ENCODE measurements at places on chromosomes 7 and 10. TPM values are rescaled to one million over a fixed set of nuclear protein-coding genes. Genes with fewer than 3 reads are reported as not detected.
A peak's percentile ranks its signal among the peaks of the same experiment; 100 is the strongest.

MYH16 gene
- 0.31 TPM for polyA plus RNA-seq

DNA sequence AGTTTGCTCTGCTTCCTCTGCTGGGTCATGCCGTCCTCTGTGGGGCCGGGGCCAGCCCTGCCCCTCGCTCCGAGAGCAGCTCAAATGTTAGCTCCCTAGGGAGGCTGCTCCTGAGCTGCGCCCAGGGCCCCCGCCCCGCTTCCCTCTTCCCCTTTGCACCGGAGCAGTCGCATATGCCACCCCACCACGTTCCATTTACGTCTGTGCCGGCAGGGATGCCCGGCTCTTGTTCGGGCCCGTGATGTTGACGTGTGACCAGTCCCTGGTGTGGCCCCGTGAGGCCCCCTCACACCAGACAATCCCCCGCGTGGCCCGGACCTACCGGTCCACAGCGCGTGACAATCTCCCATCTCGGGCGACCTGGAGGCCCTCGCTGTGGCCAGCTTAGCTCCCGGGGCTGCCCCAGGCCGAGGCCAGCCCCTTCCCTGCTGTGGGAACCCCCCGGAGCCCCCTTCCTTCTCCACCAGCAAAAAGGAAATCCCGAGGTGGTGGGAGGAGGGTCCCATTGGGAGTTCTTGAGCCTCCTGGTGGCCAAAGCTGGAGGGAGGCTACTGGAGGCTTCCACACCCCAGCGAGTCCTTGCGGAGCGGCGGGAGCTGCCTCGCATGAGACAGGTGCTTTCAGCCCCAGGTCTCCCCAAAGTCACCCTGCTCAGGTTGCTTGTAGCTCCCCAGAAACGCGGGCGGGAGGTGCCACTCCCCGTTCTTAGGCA, 15.2 kb downstream of the FAM20C start:
- DNase-seq, result no peak

DNA sequence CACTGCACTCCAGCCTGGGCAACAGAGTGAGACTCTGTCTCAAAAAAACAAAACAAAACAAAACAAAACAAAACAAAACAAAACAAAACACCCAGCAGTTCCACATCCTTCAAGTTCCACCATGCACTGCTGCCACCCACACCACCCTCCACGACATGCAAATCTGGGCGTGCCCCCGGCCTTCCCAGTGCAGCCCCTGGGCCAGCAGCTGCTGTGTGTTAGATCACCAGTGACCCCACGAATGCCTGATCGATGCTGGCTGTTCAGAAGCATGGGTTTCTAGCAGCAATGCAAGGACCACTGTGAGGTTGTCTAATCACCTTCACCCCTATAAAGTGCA, 36.3 kb downstream of the ELFN1 start:
- no peak for DNase-seq

DNA sequence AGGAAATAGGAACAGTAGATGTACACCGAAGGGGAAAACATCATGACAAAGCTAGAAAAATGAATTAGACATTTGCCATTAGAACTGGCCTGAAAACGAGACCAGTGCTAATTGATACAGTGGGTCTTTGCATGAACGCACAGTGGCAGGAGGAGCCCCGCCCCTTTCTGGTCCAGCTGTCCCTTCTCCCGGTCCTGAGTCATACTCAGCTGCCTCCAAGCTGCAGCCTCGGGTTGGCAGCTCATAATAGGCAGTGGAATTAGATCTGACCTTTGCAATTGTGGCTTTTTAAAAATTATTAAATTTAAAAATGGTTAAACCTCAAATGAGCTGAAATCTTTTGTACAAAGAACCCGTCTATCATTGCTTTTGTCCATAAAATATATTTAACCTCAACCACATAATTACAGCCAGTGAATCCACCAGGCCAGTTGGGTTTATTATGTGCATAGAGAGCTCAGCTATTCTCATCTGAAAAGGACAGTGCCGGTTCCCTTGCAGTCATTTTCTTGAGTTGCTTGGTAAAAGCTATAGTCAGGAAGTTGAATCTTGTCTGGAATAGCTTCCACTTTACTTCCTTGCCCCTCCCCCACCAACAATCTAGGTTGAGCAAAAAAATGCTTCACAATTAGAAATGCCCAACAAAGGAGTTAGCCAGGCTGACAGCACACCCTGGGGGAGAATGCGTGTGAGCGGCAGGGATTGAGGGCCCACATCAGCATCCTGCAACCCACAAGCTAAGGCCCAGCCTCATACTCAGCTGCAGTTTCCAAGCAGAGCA, 147.1 kb downstream of the BUB3 start:
- DNase-seq, result peak; percentile 61

GRCh38 chr7:30270921-30271320, 13.5 kb upstream of the ZNRF2 start:
- DNase-seq, result no peak

MBL2 gene
- not detected for polyA plus RNA-seq

MKI67 gene
- polyA plus RNA-seq, result 52.7 TPM

TMEM26 gene
- 6.9 TPM for polyA plus RNA-seq

- no peak for DNase-seq
Measured at GRCh38 chr7:131011976-131012375, 278.0 kb upstream of the KLF14 start.

- peak; percentile 42 for DNase-seq
Measured at GRCh38 chr7:37031571-37032257, 307.4 kb upstream of the AOAH start.

NEURL1 gene
- polyA plus RNA-seq, result 1.9 TPM

CYP17A1 gene
- polyA plus RNA-seq, result 8.3 TPM

NAT16 gene
- not detected for polyA plus RNA-seq

- DNase-seq, result no peak
Measured at GRCh38 chr10:4440260-4440659, 385.7 kb upstream of the AKR1E2 start.

DNA sequence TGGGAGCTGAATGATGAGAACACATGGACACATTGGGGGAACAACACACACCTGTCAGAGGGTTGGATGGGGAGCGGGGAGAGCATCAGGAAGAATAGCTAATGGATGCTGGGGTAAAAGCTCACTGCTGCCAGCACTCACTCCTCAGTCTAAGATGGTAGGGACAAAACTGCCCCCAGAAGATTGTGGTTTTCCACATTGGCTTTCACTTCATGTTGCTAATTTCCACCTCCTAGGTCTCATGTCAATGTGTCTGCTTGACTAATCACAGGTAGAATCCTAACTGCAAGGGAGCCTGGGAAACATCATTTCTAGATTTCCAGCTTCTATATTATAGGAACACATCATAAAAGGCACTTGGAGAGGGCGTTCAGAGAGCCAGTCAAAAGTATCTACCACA, 22.6 kb downstream of the APBB1IP start:
- no peak for DNase-seq

DNA sequence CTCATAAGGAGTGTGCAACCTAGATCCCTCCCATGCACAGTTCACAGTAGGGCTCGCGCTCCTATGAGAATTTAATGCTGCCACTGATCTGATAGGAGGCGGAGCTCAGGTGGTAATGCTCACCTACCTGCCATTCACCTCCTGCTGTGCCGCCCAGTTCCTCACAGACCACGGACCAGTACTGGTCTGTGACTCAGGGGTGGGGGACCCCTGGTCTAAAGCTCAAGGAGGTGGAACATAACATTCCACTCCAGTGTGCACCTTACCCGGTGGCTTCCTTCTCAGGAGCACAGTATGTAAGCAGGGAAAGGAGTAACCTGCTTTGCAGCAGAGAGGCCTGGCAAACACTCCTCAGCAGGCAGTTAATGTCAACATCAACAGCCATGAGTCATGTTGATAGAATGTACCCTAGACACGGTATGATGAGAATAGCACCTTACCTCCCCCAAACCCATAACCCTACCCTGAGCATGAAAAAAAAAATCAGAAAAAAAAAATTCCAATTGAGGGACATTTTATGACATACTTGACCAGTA, 273.5 kb downstream of the FGFR2 start:
- DNase-seq, result no peak

CALD1 gene
- 215 TPM for polyA plus RNA-seq

GRCh38 chr7:5036446-5036845, 9.2 kb upstream of the RBAK start:
- no peak for DNase-seq

AGAP3 gene
- 72.8 TPM for polyA plus RNA-seq

- DNase-seq, result no peak
Measured at GRCh38 chr7:24732646-24733413, 24.4 kb downstream of the GSDME start.

All from renal pelvis (tissue), 12 donors.